CD4-positive, alpha-beta T cell treated with Interleukin-6 at 100 ng/mL for 8 hours (primary cell): ENCODE measurements at places on chromosomes 1 and 21.

DNA sequence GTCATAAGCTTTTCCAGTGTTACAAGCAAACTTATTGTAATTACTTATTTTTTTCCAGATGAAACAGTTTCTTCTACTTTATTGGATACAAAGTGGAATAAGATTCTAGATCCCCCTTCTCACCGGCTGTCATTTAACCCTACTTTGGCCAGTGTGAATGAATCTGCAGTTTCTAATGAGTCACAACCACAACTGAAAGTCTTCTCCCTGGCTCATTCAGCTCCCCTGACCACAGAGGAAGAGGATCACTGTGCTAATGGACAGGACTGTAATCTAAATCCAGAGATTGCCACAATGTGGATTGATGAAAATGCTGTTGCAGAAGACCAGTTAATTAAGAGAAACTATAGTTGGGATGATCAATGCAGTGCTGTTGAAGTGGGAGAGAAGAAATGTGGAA is 95.5 kb downstream of the ZFYVE9 start:
- no peak for DNase-seq

- no peak for DNase-seq
Measured at GRCh38 chr1:69569576-69570328, 2.0 kb downstream of the LRRC7 start.

DNA sequence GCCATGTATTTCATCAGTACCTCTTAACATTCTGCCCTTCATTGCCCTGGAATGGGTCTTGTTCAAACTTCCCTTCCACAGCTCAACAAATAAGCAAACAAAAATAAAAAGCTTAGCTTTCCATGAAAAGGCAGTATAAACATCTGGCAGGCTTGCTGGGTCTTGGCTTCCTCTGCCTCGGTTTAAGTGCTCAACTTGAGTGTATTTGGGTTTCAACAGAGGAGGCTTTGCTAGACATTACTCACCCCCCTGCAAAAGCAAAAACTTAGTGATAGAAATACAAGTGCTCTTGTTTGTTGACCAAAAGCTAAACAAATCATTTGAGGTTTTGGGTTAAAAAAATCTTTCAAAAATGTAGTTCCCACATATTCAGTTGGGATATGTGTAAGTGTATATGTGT is 518.5 kb downstream of the PLPP3 start:
- no peak for DNase-seq

DNA sequence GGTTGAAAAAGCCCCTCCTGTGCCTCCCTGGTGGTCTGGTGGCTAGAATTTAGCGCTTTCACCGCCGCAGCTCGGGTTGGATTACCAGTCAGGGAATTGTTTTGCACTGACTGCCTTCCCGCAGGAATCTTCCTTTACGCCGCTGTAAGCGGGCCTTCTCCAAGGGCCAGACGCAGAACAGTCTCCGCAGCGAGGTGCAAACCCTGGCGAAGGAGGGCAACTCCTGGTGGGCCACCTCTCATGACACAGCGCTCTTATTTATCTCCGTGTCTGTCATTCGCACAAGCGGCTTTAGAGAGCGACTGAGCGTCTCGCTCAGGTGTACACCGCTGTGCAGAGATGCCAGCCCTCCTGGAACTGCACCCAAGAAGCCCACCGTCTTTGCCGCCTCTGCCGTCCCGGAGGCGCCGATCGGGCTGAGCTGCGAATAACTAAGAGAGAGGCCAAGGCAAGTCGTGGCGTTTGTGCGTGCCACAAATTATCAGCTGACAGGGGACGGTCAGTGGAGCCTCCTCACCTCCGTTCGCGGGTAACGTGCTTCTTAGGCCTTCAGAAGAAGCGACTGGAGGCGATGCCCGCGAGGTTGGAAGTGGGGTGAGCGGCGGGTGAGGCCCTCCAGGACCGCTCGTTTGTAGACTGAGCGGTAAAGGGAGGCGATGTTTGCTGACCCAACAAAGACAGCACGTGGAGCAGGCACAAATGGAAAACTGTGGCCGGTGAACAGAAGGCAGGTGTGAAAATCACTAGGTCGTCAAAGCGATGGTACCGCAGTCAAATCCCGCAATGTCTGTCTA is 93.5 kb downstream of the PRKAB2 start:
- DNase-seq = no peak

GRCh38 chr1:53060579-53060978 is 1.4 kb upstream of the PODN start:
- DNase-seq = no peak

DNA sequence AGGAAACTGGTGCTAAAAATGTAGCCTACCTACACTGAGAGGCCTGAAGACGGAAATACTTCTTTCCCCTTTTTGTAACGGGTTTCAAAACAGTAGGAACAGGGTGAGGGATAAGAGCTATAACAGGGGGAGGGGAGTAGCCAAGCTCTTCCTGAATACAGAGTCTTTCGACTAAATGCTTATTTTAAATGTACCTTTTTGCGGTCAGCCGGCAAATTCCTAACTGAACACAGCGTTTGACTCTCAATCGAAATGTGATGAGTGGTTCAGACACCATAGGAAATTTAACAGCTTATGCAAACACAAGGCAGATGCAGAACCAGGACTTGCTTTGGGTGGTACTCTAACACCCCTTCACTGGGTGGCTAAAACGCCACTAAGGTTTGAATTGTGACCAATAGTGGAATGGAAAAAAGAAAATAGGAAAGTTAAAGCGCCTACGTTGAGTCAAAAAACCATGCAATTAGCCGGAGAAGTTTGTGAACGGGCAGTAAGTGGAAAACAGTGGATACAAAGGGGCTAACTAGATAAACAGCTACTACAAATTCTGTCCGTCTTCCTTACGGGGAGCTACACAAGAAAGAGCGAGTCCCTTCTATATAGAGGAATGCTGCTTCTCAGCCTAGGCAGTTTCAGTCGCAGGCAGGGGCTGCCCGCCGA is 1.7 kb downstream of the EGLN1 start:
- DNase-seq = no peak

GRCh38 chr1:53332833-53333232 is 5.0 kb upstream of the LRP8 start:
- no peak for DNase-seq

GRCh38 chr1:70675737-70676156 is 264.7 kb downstream of the CTH start:
- no peak for DNase-seq

- DNase-seq = no peak
Measured at GRCh38 chr1:201473296-201473695, 4.3 kb upstream of the PHLDA3 start.

- DNase-seq = no peak
Measured at GRCh38 chr1:85478366-85478765, 13.4 kb upstream of the DDAH1 start.

DNA sequence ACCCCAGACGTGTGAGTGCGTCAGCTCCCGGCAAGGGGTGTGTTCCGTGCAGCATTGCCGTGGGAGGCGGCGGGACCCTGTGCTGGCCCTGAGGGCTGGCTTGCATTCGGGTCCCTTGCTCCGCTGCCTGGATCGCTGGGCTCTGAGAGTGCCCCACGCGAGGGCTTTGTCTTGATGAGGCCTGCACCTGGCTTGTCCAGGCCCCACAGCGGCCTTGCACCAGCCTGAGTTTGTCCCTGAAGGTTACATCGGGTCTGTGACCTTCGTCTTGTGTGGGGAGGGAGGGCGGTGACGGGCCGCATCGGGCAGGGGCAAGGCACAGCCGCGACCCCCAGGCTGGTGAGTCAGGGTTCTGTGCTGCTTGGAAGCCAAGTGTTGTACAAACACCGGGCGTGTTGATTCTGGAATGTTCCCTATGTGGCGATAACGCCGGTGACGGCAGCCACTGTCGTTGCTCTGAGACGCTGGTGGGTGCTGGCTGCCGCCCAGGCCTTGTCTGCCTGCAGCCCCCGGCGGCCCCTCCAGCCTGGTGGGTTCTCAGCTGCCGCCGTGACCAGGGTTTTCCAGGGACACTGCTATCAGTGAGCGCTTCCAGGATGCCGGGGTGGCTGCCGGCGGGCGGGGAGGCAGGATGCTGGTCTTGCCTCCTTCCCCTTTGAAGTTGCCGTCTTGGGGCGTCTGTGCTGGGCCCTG is 42.9 kb downstream of the SLX9 start:
- no peak for DNase-seq

- DNase-seq = no peak
Measured at GRCh38 chr1:112687785-112688496, 13.5 kb downstream of the MOV10 start.

- DNase-seq = no peak
Measured at GRCh38 chr1:216450227-216450626, 27.0 kb upstream of the USH2A start.

DNA sequence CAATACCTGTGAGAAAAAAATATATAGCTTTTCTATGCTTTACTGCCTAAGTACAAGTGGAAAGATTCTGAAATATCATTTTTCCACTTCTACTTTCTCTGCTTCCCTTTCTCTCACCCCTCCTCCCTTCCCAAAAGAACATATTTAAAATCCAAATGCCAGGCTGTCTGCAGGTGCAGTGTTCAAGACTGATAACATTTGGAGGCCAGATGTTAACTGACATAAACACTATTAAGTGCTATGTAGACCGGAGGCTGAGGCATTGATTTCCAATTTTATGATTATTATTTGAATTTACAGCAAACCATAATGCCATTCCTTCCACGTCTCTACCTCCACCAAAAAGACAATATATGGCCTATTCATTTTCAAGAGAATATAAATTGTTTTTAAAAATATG is 296.9 kb upstream of the SGIP1 start:
- DNase-seq = no peak

- no peak for DNase-seq
Measured at GRCh38 chr1:112528076-112528475, 19.3 kb downstream of the WNT2B start.

DNA sequence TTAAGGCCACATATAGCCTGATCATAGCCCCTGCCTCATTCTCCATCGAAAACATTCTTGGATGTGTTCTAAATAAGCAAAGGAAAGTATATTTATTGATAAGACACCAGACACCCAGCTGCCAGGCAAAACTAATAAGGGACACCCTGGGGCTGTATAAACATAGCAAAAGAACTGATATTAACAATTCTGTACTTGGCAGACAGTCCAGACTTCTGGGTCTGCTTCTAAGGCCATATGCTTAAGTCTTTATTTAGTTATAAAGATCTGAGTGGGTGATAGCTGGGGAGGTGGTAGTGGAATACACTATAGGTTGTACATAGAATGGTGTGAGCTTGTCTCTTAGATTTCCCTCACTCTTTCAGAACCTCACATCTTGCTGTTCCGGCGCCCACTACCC is 3.9 kb downstream of the CKS1B start:
- no peak for DNase-seq

DNA sequence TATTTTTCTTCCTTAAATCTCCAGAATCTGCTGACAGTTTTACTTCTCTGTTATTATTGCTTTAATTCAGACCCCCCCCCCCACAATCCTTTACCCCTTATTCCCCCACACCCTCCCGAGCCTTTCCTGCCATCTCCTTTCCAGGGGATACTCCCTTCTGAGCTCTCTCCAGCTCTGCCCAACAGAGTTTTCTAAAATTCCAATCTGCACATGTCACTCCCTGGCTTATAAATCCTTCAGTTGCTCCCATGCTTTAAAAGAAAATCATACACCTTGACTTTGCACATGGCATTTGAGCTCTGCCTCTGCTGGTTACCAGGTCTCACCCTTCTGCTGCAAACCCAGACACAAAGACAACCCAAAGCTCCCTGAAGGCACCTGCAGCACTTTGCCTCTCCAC is 11.7 kb upstream of the EPS8L3 start:
- no peak for DNase-seq

DNA sequence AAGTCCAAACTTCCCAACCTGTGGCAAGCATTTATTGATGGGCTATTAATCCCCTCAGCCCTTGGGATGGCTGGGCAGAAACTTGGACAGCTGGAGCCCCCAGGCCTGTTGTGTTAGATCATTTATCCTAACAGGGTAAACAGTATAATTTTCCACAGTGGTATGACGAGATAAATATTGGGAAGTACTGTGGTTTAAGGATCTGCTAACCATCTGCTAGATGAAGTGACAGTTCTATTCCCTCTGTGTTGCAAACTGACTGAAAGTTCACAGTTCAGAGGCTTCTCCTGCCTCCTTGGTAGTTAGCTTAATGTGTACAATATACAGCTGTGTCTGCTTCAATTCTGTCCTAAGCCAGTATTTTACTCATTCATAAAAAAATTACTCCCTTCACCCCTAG is 127.5 kb upstream of the CHODL start:
- DNase-seq = no peak

- no peak for DNase-seq
Measured at GRCh38 chr1:55962472-55962871, 616.9 kb downstream of the PLPP3 start.

DNA sequence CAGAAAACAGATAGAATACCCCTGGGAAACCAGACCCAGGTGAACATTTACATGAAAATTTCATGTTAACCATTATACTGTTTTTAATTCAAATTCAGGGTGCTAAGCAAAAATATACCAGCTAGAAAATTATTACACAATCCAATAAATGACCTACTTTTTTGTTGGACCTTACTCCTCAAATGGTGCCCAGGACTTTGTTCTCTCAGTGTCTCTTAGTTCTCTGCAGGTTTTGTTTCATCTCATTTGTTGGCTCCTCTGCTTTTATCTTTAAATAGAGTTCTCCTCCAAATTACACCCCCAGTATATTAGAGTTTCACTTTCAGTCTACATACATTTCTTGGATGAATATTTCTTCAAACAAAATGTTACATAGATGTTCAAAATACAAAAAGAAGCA is 314.8 kb downstream of the TPR start:
- no peak for DNase-seq

GRCh38 chr1:38848071-38848470 is 11.5 kb downstream of the RRAGC start:
- DNase-seq = no peak
